ENCODE measurements at places on chromosomes 16 and 17.

DNA sequence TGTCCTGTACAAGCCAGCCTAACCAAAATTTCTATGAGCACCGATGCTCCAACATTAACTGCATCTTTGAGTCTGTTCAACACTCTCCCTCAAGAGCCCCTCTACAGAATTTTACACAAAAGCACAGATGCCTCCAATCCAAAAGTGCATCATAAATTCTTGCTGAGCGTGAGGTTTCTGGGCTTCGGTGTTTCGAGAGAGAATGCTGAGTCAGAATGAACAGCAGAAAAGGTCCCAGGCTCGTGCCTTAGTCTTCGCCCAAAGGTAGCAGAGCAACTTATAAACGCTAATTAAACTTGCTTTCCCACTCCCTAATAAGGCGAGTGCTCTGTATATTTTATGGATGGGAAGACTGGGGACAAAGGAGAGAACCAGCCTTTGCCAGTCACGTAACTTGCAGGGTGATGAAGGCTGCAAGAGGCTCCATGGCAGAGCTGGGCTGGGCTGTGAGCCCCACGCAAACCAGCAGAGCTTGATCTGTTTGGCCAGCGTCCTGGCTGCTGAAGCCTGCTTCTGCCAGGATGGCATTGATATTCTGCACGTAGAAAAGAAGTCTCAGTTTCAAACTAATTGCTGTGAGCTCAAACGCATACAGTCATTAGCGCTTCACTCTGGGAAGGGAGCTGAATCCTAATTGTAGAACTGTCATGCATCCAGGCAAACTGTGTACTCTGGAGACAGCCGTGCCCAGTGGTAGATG lies 138.5 kb downstream of the DNAH9 start:
- DNase-seq = no peak

DNA sequence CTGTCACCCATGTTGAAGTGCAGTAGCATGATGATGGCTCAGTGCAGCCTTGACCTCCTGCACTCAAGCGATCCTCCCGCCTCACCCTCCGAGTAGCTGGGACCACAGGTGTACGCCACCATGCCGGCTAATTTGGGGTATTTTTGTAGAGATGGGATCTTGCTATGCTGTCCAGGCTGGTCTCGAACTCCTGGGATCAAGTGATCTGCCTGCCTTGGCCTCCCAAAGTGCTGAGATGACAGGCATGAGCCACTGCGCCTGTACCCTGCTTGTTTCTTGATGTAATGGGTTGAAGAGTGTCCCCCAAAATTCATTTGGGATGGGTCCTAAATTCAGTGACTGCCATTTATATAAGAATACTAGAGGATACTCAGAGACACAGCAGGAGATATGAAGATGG lies 57.2 kb downstream of the ABCC6 start:
- no peak for DNase-seq

DNA sequence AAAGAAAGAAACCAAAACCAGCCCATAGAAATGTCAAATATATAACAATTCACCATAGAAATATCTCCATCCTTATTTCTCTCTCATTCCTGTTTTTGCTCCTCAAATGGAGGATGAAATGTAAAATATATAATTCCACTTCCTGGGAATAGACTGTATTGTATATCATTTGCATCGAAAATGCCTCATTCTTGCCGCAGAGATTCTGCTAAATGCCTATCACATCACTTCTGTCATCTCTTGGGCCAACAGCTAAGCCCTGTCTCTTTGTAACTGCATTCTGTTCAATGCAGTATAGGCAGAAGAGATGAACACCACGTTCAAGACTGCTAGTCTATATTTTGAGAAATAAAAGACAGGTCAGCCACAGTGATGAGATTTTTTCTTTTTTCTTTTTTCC lies 956.3 kb upstream of the SOX9 start:
- no peak for DNase-seq

GRCh38 chr16:50263940-50264929 lies 2.1 kb upstream of the ADCY7 start:
- DNase-seq = no peak

- no peak for DNase-seq
Measured at GRCh38 chr16:66841366-66841765, 2.8 kb upstream of the CA7 start.

DNA sequence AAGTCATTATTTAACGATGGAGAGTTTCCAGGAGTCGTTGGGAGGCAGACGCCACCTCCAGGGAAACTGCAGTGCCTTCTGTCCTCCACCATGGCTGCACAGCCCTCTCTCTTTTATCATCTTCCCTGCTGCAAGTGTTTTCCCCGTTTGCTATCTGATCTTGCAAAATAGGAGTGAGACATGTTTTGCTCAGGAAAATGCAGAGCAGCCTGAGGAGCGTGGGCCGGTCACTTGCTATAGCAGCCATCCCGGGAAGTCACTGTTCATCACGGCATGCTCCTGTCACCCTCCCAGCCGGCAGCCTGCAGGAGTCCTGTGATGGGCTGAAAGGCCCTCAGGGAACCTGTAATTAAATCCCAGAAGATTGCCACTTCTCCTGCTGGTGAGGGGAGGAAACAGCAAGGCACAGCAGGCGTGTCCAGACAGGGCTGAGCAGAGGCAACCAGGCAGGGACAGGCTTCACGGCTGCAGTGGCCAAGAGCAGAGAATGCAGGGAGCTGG lies 143.1 kb downstream of the GSG1L start:
- DNase-seq = no peak

- DNase-seq = no peak
Measured at GRCh38 chr16:3781421-3781820, 64.1 kb upstream of the TRAP1 start.

GRCh38 chr16:75105306-75106061 lies 11.1 kb downstream of the LDHD start:
- DNase-seq = peak; percentile 41

GRCh38 chr17:45224671-45225050 lies 3.0 kb downstream of the FMNL1 start:
- DNase-seq = peak; percentile 5

GRCh38 chr16:23876256-23876896 lies 40.6 kb downstream of the PRKCB start:
- no peak for DNase-seq

DNA sequence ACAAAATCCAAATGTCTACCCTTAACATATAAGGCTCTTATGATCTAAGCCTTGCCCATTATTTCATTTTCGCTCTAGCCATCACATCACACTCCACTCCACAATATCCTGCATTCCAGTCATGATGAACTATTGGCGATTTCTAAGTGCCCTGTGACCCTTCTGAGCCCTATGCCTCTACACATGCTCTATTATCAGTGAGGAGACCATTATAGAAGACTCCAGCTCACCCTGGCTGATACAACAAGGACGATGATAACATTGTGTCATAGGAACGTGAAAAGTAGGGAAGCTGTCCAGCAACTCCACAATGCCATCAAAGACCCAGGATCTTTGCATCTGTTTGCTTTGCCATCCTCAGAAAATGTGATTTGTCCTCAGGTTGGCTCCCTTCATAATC lies 29.6 kb upstream of the GNAO1 start:
- DNase-seq = no peak

DNA sequence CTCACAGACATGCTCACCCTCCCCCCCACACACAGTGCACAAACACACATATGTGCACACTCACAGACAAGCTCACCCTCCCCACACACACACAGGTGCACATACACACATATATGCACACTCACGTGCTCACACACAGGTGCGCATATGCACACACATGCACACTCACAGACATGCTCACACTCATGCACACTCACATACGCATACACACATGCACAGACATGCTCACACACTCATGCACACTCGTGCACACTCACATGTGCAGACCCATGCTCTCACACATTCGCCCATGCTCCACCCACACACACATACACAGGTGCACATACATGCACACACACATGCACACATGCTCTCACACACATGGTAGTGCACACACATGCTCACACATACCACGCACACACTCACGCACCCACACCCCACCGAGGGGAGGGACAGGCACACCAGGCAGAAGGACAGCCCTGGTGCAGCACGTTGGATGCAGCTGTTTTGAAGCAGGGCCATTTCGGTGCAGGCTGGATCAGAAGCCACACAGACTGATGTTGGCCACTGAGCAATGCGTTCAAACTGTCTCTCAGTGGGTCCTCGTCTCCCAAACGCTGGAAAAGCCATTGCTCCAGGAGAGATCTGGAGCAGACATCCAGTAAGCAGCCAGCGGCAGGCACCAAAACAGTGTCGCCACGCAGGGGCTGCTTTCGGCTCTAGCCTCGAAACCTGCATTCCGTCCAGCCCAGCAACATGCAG lies 86.2 kb upstream of the ZNF469 start:
- no peak for DNase-seq

DNA sequence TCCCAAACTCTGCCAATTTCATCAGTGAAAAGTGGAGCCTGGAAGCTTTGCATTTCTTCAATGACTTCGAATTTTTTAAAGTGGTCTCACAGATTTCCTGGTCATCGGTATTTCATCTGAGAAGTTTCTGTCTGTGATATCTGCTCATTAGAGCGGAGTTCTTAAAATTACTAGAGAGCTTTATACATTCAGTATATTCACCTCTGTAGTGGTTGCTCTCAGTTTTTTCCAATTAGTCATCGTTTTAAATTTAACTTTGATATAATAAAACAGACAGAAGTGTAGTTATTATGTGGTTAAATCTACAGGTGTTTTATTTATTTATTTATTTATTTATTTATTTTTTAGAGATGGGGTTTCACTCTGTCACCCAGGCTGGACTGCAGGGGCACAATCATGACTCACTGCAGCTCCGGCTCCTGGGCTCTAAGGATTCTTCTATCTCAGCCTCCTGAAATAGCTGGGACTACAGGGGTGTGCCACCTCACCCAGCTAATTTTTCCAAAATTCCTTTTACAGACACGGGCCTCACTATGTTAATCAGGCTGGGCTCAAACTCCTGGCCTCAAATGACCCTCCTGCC lies 16.0 kb downstream of the ARHGAP17 start:
- DNase-seq = no peak

- DNase-seq = no peak
Measured at GRCh38 chr16:27980076-27980775, 83.3 kb downstream of the GSG1L start.

DNA sequence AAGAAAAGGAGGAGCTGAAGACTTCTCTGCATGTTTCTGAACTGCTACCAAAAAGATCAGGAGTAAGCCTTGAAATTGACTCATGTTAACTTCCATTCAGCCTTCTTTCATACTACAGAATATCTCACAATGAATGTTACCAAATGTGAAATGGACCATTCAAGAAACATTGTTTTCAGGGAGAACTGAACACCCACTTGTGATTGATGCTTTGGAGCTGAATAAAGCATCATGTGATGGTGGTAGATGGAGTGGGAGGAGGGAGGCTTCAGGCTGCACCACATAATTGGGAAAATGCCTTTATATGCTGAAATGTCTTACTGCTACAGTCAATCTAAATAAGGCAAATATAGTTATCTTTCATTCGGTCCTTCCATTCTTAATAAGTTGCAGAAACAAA lies 127.8 kb downstream of the CDH8 start:
- DNase-seq = no peak

DNA sequence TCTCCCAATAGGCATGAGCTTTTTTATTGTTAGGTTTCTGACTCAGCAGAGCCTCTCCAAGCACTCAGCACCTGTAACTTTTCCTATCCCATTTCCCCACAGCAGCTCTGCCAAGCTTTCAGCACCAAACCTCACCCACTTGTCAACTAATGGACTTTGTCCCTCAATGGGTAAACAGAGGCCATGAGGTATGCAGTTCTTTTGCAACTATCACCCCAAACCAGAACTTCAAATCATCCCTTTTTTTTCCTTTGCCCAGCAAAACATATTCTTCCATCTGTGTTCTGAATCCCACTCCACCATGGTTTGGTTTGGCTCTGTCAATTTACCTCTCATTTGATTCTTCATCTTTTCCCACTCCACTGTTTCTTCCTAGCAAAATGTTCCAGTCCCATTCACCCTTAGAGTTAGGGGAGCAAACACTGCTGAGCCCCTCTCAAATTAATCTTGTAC lies 58.1 kb downstream of the TOX3 start:
- no peak for DNase-seq

GRCh38 chr17:41476866-41477815 lies 3.8 kb downstream of the KRT35 start:
- no peak for DNase-seq

- DNase-seq = no peak
Measured at GRCh38 chr17:69047368-69048263, 13.1 kb downstream of the ABCA9 start.

DNA sequence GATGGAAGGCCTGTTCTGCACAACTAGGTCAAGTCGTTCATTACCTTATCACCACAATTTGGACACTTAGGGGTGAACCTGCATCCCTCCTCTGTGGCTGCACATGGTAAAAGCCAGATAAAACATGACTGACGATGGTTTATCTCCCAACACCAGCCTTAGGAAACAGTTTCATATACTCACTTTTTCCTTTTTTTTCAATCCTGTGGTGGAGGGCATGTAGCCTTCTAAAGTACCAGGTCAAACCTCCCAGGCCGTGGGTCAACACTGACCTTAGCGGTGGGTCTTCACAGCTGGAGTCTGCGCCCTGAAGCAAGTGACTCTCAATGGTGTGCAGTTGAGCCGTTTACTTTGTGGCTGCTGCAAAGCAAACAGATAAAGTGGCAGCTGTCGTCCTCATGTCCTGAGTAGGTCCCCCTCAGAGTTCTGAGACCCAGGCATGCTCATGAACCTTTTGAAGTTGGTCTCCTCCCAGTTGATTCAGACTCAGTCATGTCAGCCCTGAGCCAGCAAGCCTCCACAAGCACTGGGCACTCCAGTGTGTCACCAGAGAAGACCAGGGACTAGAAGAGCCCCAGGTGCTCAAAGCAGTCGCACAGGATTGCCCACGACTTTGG lies 5.9 kb downstream of the FAHD1 start:
- DNase-seq = no peak

DNA sequence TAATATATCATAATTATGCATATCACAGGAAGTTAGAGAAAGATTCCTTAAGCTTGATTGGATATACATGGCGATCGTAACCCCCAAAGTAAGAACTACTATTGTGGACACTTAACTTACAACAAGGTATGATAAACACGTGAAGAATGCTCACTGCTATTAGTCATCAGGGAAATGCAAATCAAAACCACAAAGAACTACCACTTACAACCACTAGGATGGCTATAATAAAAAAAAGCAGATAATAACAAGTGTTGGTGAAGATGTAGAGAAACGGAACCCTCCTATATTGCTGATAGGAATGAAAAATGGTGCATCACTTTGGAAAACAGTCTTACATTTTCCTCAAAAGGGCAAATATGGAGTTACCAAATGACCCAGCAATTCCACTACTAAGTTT lies 265.9 kb downstream of the SLC39A11 start:
- DNase-seq = no peak

GRCh38 chr17:59753522-59754467 lies 46.3 kb downstream of the VMP1 start:
- peak; percentile 59 for DNase-seq

DNA sequence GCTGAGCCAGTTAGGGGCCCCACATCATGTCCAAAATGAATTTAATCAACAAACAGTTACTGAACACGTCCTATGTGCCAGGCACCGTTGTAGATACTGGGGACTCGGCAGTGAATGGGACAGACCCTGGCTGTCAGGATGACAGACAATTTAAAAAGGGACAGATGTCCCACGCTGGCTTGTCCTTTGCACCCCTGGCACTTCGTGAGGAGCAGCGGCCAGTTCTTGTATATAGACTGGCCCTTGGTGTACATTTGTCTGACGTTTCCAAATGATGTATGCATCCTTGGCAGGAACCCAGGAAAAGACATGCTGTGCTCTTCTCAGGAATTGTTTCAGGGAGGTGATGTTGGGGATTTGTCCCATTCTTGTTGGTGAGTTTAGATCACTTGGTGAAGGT lies 21.1 kb downstream of the IL4R start:
- DNase-seq = no peak

- no peak for DNase-seq
Measured at GRCh38 chr17:75793460-75793859, 8.9 kb downstream of the UNK start.
